ENCODE measurements at places on chromosomes 3 and 15. TPM values are rescaled to one million over a fixed set of nuclear protein-coding genes. Genes with fewer than 3 reads are reported as not detected.

DNA sequence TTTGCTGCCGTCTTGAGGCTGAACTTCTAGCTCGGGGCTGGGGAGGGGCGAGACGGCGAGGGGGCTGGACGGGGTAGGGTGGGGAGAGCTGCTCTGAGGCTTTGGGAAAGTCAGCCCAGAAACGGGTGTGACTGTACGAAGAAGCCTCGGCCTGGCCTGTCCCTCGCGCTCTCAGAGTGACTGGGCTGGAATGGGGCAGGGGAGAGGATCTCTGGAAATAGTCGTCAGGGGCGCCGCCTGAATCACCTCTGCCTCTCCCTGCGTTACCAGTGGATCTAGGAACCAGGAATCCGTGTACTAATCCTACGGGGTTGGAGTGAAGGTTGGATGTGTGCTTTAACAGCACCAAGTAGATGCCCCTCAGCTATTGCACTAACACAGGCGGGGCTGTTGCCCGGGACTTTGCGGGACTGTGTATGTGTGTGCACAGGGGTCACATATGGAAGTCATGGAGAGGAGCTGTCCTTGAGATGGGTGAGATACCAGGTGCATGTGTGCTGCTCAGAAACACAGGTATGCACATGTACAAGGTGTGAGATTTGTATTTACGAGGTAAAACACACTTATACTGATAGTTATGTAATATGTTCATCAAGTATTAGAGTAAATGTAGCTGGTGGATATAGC is 591 bp downstream of the FOXL2NB start:
- H3K4me3 ChIP-seq, result no peak overlapping the region
- H3K27me3 ChIP-seq, result peaks cover 90% of the 10 kb centered on the region
- DNase-seq, result no peak
- H3K4me1 ChIP-seq, result peaks cover 33% of the 10 kb centered on the region
- no peaks in the 10 kb centered on the region for H3K36me3 ChIP-seq

DNA sequence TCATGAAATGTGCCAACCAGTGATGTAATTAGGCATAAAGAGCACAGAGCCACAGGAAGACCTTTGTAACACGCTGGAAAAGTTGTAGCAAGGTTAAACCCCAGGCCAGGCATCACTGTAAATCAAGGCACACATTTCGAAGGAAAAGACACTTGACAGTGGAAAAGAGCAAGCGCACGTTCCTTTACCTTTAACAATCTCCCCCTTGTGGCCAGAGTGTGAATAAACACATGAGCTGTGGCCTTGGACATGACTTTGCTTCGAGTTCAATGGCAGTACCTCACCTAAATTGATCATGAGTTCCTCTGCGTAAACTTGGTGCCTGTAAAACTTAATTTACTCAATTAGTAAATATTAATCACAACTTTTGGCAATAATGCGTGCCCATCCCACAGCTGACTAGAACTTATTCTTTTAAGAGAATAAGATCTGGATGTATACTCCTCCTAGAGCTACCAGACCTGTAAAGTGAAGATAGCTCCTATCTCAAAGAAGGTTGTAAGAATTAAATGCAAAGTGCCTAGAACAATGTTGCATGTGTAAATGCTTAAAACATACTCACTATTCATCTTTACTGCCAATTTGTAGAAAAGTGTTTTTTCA is 757.0 kb upstream of the NECTIN3 start:
- H3K4me3 ChIP-seq, result no peak overlapping the region
- H3K27me3 ChIP-seq, result no peaks in the 10 kb centered on the region
- peak; percentile 69 for DNase-seq
- H3K36me3 ChIP-seq, result no peaks in the 10 kb centered on the region
- H3K4me1 ChIP-seq, result no peaks in the 10 kb centered on the region

GRCh38 chr3:154428286-154429206 is 1.4 kb downstream of the GPR149 start:
- peaks cover 7% of the 10 kb centered on the region for H3K27me3 ChIP-seq
- no peaks in the 10 kb centered on the region for H3K4me1 ChIP-seq
- DNase-seq, result no peak
- no peaks in the 10 kb centered on the region for H3K36me3 ChIP-seq
- H3K4me3 ChIP-seq, result no peak overlapping the region

- no peak overlapping the region for H3K27ac ChIP-seq
- no peaks in the 10 kb centered on the region for H3K36me3 ChIP-seq
- no peak for DNase-seq
- no peak overlapping the region for H3K4me3 ChIP-seq
- no peaks in the 10 kb centered on the region for H3K4me1 ChIP-seq
Observed at GRCh38 chr3:175585898-175586297, 726.8 kb downstream of the NAALADL2 start.

GRCh38 chr3:140238646-140239314 is 303.8 kb downstream of the CLSTN2 start:
- H3K36me3 ChIP-seq, result no peaks in the 10 kb centered on the region
- H3K27me3 ChIP-seq, result no peaks in the 10 kb centered on the region

DNA sequence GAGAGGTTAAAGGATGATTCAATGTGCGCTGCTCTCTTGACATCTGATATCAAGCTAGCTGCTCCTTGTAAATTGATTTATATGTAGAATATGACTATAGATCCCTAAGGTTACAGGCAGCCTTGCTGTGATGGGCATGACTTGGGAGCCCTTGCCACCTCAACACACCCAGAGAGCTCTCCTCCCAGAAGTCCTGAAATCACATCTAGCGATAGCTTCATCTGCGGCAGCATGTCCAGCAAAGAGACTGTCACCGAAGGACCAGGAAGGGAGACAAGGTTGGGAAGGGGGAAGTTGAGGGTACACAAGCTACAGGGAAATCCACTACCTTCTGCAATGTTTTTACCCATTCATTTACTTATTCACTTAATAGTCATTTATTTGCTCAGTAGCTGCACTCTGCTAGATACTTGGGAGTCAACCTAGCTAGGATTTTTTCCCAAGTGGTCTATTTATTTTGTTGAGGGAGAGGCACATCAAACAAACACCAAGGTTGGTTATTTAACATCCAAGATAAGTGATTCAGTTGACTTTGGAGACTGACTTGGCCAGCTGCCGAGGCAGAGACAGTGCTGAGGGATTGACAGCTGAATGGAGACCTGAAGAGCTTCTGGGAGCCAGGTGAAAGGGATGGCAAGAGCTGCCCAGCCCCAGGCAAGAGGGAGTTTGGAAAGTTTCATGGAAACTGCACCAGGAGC is 205.8 kb upstream of the IL12A start:
- no peaks in the 10 kb centered on the region for H3K4me1 ChIP-seq
- H3K27me3 ChIP-seq, result no peaks in the 10 kb centered on the region
- no peak overlapping the region for H3K27ac ChIP-seq
- peak; percentile 72 for DNase-seq
- no peaks in the 10 kb centered on the region for H3K36me3 ChIP-seq
- no peak overlapping the region for H3K4me3 ChIP-seq

GRCh38 chr3:12486916-12487315 is 2.6 kb downstream of the TSEN2 start:
- H3K36me3 ChIP-seq, result no peaks in the 10 kb centered on the region
- H3K4me1 ChIP-seq, result peaks cover 23% of the 10 kb centered on the region
- DNase-seq, result no peak
- no peak overlapping the region for H3K4me3 ChIP-seq
- no peaks in the 10 kb centered on the region for H3K27me3 ChIP-seq

- no peaks in the 10 kb centered on the region for H3K27me3 ChIP-seq
- no peak overlapping the region for H3K4me3 ChIP-seq
- DNase-seq, result no peak
Observed at GRCh38 chr3:54222316-54222715, 100.0 kb downstream of the CACNA2D3 start.

- H3K27ac ChIP-seq, result peak overlapping the region; percentile 7
- no peaks in the 10 kb centered on the region for H3K36me3 ChIP-seq
- no peak overlapping the region for H3K4me3 ChIP-seq
- H3K4me1 ChIP-seq, result no peaks in the 10 kb centered on the region
- DNase-seq, result no peak
Observed at GRCh38 chr3:111802700-111803099, 56.4 kb upstream of the PHLDB2 start.

DNA sequence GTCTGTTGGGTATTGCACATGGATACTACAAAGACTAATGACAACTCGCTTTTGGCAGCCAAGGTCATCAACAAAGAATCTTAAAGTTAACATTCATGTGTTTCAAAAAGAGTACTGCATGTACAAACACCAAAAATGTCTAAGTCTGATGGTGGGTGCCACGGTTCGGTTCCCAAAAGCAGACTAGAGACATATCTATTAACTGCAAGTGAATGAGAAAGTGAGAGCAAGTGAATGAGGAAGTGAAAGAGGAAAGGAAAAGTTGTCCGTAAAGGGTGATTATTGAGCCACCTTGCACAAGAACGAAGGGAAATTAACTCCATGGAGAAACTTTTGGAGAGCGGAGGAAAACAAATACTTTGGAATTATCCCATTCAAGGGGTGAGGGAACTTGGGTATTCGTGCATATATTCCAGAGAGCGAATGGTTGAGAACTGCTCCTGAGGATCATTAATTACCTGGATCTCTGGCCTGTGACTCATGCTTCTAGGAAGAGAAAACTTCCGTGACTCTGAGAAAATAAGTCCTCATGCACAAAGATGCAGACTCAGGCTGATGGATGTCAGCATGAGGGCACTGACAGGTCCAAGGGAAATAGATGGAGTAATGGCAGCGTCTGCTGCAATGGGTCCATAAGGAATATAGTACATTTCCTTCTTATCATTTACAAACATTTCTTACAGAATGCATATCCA is 336.5 kb upstream of the TGFBR2 start:
- H3K4me1 ChIP-seq, result no peaks in the 10 kb centered on the region
- no peaks in the 10 kb centered on the region for H3K36me3 ChIP-seq
- H3K4me3 ChIP-seq, result no peak overlapping the region
- DNase-seq, result no peak

- no peak for DNase-seq
- no peaks in the 10 kb centered on the region for H3K36me3 ChIP-seq
- peaks cover 3% of the 10 kb centered on the region for H3K4me1 ChIP-seq
- no peak overlapping the region for H3K27ac ChIP-seq
- H3K27me3 ChIP-seq, result no peaks in the 10 kb centered on the region
Observed at GRCh38 chr15:57143511-57144078, 225.2 kb downstream of the TCF12 start.

Gene CDC25A
- 5.3 TPM for total RNA-seq

Gene C3orf70
- total RNA-seq, result 8.4 TPM

Gene MYZAP
- 12.2 TPM for total RNA-seq

Gene PP2D1
- total RNA-seq, result not detected

Gene SH2D7
- 0.58 TPM for total RNA-seq

Gene UPK1B
- total RNA-seq, result not detected

Gene MRPL3
- 60.4 TPM for total RNA-seq

All from colonic mucosa (tissue), 4 donors.